ENCODE measurements at places on chromosomes 5 and 9.

DNA sequence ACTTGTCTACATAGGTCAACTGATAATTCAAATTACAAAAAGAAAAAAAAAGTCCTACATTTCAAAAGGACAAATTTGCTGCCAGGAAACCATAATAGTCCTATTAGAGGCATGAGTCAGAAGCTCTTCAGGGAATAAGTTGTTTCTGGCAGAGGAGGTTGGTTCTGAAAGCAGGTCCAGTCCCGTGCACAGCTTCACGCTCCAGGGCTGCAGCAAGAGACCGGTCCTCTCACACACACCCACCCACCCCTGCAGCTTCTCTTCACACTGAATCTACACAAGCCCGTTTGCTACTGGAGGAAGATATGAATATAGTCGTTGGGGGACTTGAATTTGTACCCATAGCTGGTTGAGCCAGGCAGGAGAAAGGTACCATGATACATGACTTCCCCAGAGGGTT lies 36.9 kb upstream of the SLC1A3 start:
- no peaks in the 10 kb centered on the region for H3K36me3 ChIP-seq
- H3K27ac ChIP-seq, result no peak overlapping the region
- no peak for DNase-seq

DNA sequence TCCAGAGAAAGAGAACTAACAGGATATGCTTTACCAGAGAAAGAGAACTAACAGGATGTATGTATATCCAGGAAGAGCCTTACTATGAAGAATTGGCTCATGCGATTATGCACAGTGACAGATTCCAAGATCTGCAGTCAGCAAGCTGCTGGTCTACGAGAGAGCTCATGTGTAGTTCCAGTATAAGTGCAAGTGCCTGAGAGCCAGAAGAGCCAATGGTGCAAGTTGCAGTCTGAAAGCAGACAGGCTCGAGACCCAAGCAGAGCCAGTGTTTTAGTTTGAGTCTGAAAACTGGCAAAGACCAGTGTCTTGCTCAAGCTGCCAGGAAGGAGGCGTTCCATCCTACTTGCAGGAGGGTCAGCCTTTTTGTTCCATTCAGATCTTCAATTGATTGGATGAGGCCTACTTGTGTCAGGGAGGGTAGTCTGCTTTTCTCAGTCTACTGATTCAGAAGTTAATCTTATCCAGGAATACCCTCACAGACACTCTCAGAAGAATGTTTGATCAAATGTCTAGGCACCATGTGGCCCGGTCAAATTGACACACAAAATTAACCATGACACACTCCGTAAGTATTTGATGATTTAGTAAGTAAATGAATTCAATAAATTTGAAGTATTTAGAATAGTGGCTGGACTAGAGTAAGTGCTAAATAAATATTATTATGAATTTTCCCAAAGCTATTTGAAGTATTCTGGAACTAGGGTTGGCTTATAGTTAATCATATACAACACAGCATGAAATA lies 372.1 kb upstream of the SGCD start:
- H3K27ac ChIP-seq, result no peak overlapping the region
- no peaks in the 10 kb centered on the region for H3K4me1 ChIP-seq
- peaks cover 6% of the 10 kb centered on the region for H3K27me3 ChIP-seq
- no peaks in the 10 kb centered on the region for H3K36me3 ChIP-seq
- H3K4me3 ChIP-seq, result no peak overlapping the region

DNA sequence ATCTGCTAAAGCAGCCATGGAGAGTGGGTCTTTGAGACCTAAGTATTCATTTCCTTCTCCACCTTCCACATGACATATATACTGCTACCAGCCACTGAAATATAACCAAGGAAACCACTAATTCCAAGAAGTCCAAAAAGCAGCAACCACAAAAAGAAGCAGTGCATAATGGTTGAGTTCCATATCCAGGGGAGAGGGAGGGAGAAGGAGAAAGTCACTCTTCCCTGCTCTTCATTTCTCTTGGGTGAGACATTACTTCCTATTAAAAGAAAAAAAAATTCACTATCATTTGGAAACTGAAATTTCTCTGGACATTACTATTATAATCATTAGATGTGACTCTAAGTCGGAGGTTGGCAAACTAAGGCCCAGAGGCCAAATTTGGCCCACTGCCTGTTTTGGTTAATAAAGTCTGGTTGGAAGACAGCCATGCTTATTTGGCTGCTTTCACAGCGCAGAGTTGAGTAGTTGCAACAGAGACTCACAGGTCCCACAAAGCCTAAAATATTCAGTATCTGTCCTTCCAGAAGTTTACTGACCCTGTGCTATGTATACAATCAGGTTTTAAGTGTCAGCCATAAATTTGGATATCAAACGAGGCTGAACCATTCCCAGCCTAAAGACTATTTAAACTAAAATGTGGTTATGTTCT lies 168.6 kb downstream of the MPDZ start:
- H3K27me3 ChIP-seq, result no peaks in the 10 kb centered on the region
- no peak overlapping the region for H3K27ac ChIP-seq
- no peaks in the 10 kb centered on the region for H3K36me3 ChIP-seq
- no peaks in the 10 kb centered on the region for H3K4me1 ChIP-seq

- peaks cover 35% of the 10 kb centered on the region for H3K4me1 ChIP-seq
- H3K36me3 ChIP-seq, result peaks cover 12% of the 10 kb centered on the region
- no peaks in the 10 kb centered on the region for H3K27me3 ChIP-seq
- H3K27ac ChIP-seq, result peak overlapping the region; percentile 92
- peak overlapping the region; percentile 89 for H3K4me3 ChIP-seq
Observed at GRCh38 chr5:115262011-115262320, 711 bp downstream of the PGGT1B start.

DNA sequence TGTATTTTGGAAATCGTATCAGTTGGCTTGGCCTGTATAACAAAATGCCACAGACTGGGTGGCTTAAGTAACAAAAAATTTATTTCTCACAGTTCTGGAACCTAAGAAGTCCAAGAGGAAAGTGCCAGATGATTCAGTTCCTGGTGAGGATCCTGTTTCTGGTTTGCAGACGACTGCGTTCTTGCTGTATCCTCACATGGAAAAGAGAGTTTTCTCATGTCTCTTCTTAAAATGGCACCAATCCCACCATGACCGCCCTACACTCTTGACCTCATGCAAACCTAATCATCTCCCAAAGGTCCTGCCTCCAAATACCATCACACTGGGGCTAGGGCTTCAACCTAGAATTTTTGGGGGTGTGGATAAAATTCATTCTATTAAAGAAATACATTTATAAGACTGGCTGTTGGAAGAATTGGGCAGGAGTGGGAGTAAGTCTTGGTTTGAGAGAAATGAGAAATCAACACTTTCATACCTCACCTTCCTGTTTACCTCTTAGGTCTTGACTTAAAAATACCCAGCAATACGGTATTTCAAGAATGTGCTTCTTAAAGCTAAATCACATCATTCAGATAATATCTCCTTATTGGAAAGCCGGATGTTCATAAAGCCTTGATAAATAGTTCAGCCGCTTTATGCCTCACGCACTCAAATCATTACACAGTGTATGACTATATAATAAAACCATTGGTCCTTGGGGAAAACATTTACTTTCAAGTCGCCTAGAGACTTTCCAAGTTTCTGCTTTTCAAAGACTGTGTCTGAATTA lies 28.7 kb downstream of the PTTG1 start:
- H3K27ac ChIP-seq, result peak overlapping the region; percentile 28
- no peak overlapping the region for H3K4me3 ChIP-seq
- DNase-seq, result no peak
- H3K4me1 ChIP-seq, result peaks cover 9% of the 10 kb centered on the region
- H3K27me3 ChIP-seq, result peaks cover 7% of the 10 kb centered on the region
- H3K36me3 ChIP-seq, result peaks cover 6% of the 10 kb centered on the region

DNA sequence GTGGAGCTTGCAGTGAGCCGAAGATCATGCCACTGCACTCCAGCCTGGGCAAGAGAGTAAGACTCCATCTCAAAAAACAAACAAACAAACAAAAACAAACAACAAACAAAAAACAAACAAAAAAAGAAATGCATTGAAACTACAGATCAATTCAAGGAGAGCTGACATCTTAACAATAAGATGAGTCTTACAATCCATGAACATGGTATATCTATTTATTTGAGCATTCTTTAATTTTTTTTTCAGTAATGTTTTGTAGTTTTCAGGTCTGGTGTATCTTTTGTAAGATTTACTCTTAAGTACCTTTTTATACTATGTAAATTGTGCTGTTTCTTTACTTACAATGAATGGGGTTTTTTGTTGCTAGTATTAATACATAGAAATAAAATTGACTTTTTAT lies 140.1 kb upstream of the DAPK1 start:
- H3K27ac ChIP-seq, result no peak overlapping the region
- peaks cover 8% of the 10 kb centered on the region for H3K27me3 ChIP-seq
- DNase-seq, result no peak
- H3K4me3 ChIP-seq, result no peak overlapping the region

DNA sequence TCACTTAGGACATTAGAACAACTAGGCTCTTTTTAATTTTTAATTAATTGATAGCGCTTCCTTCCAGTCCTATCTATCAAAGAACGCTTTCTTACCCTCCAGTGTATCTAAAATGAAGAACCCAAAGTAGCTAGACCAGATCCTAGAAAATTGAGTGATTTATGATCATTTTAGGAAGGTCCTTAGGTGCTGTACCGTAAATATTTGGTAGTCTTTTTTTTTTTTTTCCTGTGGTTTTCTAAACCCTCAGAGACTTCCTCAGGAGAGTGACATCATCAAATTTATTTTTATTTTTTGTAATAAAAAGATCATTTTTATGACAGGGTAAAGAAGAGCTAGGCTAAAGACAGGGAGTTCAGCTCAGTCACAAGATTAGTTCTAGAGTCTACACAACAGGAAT lies 197.4 kb downstream of the WDR70 start:
- no peak overlapping the region for H3K4me3 ChIP-seq
- H3K27me3 ChIP-seq, result no peaks in the 10 kb centered on the region
- peaks cover 5% of the 10 kb centered on the region for H3K36me3 ChIP-seq
- no peak overlapping the region for H3K27ac ChIP-seq
- DNase-seq, result no peak

- peaks cover 3% of the 10 kb centered on the region for H3K4me1 ChIP-seq
- H3K4me3 ChIP-seq, result no peak overlapping the region
- DNase-seq, result no peak
- H3K27me3 ChIP-seq, result peaks cover 85% of the 10 kb centered on the region
- H3K36me3 ChIP-seq, result no peaks in the 10 kb centered on the region
Observed at GRCh38 chr5:51388488-51389287, 5.4 kb downstream of the ISL1 start.

DNA sequence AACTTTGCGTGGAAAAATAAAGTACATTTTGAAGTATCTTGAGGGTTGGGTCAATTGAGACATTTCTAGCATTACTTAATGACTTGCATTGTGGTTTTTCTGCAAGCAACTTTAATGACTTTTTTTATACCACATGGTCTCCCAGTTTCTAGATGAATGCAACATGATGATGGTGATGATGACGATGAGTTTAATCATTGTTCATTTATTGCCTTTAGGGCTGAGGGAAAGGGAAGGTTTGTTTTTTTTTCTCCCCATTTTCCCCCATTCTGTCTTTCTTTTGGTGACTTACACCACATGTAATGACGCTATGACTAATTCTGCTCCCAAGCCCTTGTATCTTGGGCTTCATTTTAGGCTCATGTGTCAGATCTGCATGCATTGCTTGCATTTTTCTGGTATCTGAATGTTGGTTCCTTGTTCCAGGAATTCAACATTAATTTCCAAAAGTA lies 57.7 kb upstream of the NXNL2 start:
- H3K36me3 ChIP-seq, result peaks cover 30% of the 10 kb centered on the region
- DNase-seq, result no peak
- H3K4me3 ChIP-seq, result no peak overlapping the region
- H3K27me3 ChIP-seq, result no peaks in the 10 kb centered on the region

DNA sequence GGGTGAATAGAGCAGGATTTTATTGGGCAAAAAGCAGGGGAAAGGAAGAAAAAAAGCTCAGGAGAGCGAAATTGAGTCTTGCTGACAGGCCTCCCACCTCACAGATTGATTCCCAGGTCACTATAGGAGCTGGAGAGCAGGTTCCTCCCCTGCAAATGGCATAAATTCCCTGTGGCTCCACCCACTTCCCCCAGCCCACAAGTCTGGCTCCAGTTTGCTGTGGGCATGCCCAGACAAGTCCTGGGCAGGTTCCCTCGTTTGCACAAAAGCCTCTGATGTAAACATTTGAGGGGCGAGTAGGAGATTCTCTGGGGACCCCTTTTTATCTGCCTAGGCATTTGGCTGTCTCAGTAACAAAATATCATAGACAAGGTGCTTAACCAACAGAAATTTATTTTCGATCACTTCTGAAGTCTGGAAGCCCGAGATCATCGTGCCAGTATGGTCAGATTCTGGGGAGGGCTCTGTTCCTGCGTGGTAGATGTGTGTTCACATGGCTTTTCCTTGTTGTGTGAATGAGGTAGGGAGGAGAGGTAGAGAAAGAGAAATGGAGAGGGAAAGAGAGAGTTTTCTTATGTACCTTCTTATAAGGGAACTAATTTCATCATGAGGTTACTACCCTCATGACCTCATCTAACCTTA lies 614.5 kb downstream of the MAT2B start:
- no peaks in the 10 kb centered on the region for H3K27me3 ChIP-seq
- DNase-seq, result no peak
- no peak overlapping the region for H3K27ac ChIP-seq
- H3K4me1 ChIP-seq, result peaks cover 4% of the 10 kb centered on the region
- H3K36me3 ChIP-seq, result no peaks in the 10 kb centered on the region

Measured in activated CD8-positive, alpha-beta memory T cell treated with anti-CD3 and anti-CD28 coated beads, Interleukin-2, amount 10 ng/mL, durations not matched to agents 7 days and 5 days (primary cell).